ENCODE measurements at places on chromosomes 6 and 20. TPM values are rescaled to one million over a fixed set of nuclear protein-coding genes. Genes with fewer than 3 reads are reported as not detected.

The CENPW gene
- 67.1 TPM for polyA plus RNA-seq

The DYNLT2 gene
- 7.2 TPM for polyA plus RNA-seq

The C20orf202 gene
- 0.07 TPM for polyA plus RNA-seq

The SLC17A2 gene
- polyA plus RNA-seq: not detected

The LY86 gene
- not detected for polyA plus RNA-seq

The LRRC73 gene
- 0.09 TPM for polyA plus RNA-seq

The LGSN gene
- not detected for polyA plus RNA-seq

The LBP gene
- not detected for polyA plus RNA-seq

The NKX2-2 gene
- polyA plus RNA-seq: not detected

The EYS gene
- polyA plus RNA-seq: 0.04 TPM

The RCAN2 gene
- not detected for polyA plus RNA-seq

The MUC21 gene
- not detected for polyA plus RNA-seq

Data from K562 (cell line).